ENCODE measurements at places on chromosomes 7 and 10. TPM values are rescaled to one million over a fixed set of nuclear protein-coding genes. Genes with fewer than 3 reads are reported as not detected.
A peak's percentile ranks its signal among the peaks of the same experiment; 100 is the strongest.

The CYP2C19 gene
- not detected for polyA plus RNA-seq

The FRMD4A gene
- 2.8 TPM for polyA plus RNA-seq

The LRGUK gene
- 0.07 TPM for polyA plus RNA-seq

DNA sequence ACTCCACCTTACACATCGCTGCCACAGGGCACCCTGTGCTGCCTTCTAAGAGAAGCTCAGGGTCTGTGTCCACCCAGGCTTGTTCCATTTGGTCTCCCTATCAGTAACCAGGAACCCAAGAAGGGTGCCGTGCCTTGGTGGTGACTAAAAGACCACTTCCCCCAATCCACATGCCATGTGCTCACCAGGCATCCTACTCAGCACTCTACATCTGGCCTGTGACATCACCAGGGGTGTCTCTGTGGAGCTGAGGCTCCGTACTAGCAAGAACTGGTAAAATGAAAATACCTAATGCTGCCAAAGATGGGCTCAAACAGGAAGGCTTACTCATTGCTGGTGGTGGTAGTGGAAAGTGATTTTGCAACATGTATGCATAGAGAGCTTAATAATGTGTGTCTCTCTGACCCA, 19.0 kb upstream of the C10orf71 start:
- DNase-seq = no peak

DNA sequence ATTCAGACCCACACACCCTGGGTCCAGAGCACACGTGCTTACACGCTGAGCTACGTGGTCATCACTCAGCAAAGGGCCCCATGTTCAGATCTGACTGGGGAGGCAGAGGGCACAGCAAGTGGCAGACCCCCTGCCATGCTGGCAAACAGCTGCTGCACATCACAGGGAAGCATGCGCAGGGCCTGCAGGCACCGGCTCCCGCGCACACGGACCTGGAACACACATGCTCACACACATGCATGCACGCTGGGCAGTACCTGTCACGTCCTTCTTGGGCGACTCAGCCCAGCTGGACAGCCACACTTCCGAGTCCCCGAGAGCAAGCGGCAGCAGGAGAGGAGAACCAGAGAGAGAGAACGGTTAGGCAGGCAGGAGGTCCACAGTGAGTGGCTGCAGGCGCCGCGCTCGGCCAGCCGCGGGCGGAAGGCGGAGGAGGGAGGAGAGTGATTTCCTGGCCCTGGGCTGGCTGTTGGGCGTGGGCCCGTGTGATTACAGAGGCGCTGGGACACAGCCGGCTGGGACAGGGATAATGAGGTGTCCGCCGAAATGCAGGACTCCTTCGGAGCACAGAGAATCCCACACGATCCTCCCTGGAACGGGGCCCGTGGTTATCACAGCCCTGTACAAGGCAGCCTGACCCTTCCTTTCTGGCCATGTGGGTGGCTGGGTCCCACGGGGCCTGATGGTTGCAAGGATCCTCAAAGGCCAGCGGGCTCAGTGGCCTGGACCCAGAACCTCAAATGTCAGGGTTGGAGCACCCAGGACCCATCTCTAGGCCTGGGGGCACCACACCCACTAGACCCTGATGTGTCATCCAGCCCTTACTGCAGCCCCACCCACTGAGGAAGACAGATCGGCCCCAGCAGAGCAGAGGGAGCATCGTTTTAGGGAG, 175.1 kb downstream of the NEURL1 start:
- DNase-seq = peak; percentile 76

- peak; percentile 20 for DNase-seq
Observed at GRCh38 chr7:127578036-127578684, 7.2 kb downstream of the GCC1 start.
